ENCODE measurements at places on chromosomes 2 and 18. TPM values are rescaled to one million over a fixed set of nuclear protein-coding genes. Genes with fewer than 3 reads are reported as not detected.
A peak's percentile ranks its signal among the peaks of the same experiment; 100 is the strongest.

- no peak for DNase-seq
Observed at GRCh38 chr18:63258749-63259566, 60.6 kb downstream of the BCL2 start.

DNA sequence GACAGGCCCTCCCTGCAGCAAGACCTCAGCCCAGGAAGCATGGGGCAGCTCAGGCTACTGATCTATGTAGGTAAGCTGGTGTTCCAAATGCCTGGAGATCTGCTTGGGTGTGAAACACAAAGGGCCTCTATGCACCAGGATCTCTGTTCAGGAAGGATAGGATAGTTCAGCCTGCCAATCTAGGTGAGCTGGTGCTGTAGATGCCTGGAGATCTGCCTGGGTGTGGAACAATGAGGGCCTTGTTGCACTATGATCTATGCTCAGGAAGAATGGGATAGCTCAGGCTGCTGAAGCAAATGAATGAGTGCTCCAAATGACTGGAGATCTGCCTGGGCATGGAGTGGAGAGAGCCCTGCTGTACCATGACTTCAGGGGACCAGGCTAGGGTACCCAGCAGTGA lies 48.9 kb upstream of the MYL1 start:
- no peak for DNase-seq

DNA sequence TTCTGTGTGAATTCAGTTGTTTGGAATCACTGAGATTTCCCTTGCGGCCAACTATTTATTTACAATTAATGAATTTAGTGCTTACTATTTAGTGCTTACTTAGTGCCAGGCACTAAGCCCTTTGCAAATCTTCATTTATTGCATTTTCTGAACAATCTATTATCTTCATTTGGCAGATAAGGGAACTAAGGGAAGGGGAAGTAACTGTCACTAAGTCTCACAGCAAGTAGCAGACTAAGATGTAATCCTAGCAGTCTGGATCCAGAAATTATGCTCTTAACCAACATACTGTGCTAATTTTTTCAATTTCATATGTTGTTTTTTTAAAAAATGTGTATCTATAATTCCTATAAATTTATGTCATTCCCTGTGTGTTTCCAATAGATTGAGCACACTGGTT lies 214.4 kb upstream of the EPC2 start:
- no peak for DNase-seq

- DNase-seq: no peak
Observed at GRCh38 chr2:181174611-181175580, 194.5 kb downstream of the UBE2E3 start.

GRCh38 chr2:71992036-71992435 lies 155.6 kb downstream of the CYP26B1 start:
- DNase-seq: no peak

DNA sequence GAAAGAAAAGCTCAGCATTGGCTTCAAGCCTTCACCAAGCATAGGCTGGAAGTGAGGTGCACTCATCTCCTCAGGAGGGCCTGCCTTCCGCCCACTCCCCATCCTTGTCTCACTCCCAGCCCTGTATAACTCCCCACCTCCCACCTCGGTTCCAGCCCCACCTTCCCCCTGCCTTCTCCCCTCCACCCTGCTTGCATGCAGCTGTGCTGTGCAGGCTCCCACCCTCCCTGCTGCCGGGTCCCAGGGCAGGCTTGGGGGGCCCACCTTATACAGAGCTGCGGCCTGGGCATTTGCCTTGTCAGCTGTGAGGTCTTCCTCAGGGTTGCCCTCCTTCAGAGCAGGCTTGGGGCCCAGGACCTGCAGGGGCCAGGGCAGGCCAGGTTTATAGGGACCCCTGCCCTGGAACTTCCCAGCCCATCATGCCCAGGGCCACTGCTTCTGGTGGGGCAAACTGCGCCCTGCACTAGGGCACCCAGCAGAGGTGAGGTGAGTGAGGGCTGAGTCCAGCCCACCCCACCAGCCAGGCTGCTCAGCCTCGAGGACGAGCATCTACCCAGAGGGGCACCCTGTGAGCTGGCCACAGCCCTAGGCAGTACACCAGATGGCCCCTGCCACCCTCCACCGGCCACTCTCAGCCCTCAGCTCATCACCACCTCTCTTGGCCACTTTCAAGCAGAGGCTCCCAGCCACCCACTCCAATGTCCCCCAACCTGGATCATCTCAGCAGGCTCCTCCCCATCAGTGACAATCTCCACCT lies 11.6 kb downstream of the CAPG start:
- DNase-seq: no peak

DNA sequence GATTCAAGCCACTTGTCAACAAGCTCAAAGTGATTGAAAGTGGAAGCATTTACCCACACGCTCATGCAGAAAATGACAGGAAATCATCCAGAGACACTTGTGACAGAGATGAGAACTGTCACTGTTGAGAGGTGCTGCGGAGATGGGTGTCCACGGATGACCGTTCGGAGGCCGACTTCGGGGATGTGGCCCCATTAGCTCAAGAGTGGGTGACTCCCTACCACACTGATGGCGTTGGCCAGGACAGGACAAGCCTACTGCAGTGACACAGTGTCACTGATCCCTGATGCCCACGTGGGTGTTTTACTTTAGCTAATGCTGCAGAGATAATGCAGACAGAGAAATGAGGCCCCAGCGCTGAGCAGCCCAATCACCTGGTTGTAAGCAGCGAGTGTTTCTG lies 81.5 kb upstream of the YWHAQ start:
- DNase-seq: no peak

DNA sequence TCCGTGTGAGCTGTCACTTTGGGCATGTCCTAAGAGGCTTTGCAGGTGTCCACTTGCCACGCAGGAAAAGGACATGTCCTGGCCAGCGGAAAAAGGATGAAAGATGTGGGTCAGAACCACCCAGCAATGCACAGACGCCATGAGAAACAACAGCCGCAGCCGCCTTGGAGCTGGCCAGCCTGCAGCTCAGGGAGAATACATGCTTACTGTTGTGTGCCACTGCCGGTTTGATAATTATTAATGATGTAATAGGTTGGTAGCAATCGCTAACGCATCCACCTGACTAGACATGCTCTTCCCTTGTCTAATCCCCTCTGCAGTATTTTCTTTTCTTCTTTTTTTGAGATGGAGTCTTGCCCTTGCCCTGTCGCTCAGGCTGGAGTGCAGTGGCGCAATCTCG lies 221.7 kb downstream of the HAUS1 start:
- no peak for DNase-seq

- DNase-seq: peak; percentile 52
Observed at GRCh38 chr2:97747285-97747684, 33.9 kb downstream of the ZAP70 start.

DNA sequence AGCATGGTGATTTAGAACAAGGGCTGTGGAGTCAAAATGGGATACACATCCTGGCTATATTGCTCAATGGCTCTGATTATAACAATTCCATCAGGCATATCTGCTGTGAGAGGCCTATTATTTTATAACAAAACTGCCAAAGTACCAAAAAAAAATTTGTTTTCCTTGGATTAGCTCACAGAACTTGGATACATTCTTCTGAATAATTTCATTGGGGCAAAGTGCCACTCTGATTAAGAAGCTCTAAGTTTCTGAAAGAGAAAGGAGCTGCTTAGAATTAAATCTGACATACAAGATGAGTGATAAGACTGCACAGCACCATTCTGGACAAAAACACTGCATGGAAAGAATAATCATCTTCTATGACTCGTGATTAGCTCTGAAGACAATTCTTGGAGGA lies 85.7 kb downstream of the SMC6 start:
- DNase-seq: no peak

GRCh38 chr2:100776445-100776844 lies 43.5 kb upstream of the NPAS2 start:
- DNase-seq: no peak

DNA sequence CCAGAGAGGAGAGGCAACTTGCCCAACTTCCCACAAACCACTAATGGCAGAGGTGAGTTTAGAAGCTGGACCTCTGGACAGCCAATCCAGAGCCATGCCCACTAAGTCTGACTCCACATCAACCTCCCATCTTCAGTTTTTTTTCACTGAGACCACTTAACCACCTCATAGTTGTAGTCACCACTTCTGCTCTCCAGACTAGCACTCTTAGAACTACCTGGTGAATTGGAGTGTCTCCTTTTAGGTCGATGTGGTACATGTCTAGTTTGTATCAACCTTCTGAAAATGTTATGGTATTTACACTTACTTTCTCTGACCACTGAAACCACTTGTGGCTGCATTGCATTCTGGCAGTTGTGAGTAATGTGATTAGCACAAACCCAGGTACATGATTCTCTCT lies 743.6 kb upstream of the FANCL start:
- no peak for DNase-seq

- DNase-seq: peak; percentile 85
Observed at GRCh38 chr18:13464432-13465123, 246.0 kb downstream of the LDLRAD4 start.

DNA sequence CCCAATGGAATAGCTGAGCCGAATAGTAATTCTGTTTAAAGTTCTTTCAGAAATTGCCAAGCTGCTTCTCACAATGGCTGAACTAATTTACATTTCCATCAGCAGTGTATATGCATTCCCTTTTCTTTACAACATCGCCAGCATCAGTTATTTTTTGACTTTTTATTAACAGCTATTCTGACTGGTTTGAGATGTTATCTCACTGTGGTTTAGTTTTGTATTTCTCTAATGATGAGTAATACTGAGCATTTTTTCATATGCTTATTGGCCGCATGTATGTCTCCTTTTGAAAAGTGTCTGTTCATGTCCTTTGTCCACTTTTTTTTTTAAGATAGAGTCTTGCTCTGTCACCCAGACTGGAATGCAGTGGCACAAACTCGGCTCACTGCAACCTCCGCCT lies 100.7 kb downstream of the C2orf74 start:
- no peak for DNase-seq

DNA sequence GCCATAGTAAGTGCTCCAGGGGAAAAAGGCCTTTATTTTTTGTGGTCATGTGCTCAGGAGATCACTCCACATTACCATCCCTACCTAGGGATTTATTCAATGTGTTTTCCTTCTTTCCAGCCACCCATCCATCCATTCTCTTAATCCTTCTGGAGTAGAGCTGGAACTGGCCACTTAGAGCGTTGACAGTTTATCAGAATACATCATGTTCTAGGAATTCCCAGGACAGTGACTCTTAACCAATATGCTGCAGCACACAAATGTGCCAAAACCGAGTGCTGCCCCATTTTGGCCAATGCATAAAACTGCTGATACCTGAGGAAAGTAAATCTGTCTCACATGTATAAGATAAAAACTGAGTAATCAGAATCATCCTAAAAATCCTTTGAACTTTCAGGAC lies 63.7 kb downstream of the FARSB start:
- no peak for DNase-seq

DNA sequence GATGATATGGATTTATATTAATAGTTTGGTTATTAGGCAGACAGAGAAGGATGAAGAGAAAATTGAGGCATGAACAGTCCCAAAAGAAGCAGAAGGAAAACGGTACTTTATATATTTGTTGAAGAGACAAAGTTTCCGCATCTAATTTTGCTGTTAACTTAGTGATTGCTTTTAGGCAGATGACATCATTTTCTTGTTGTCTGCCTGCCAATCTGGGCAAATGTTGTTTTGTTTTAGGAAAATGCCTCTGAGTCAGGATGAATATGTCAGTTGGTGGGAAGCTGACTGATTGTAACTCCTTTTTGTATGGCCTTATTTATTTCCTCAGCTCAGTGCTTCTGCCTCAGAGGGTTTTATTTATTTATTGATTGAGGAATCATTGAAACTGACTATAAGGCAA lies 52.5 kb upstream of the CAVIN2 start:
- DNase-seq: no peak

DNA sequence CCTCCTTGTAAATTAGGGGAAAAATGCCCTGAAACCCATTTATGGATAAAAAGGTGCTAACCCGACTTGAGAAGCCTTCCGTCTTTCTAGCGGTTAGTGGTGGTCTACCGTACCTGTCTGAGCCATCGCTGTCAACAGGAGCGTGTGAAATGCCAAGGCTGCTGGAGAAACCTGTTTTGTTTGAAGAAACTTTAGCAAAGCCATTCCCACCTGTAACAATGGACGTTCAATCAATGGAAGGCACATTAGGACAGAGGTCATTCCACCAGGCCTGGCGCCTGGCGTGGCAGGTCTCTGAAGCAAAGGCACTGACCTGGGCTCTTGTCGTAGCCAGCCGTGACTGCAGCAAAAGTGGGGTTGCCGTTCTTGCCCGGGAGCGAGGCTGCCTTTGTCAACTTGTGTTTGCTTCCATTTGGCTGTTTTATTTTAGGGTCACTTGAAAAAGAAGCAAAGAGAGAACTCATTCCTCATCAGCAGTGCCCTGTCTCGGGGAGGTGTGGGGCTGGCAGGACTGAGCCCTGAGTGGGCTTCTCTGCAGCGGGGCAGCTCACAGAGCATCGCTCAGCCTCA lies 47.2 kb downstream of the ZAP70 start:
- no peak for DNase-seq

DNA sequence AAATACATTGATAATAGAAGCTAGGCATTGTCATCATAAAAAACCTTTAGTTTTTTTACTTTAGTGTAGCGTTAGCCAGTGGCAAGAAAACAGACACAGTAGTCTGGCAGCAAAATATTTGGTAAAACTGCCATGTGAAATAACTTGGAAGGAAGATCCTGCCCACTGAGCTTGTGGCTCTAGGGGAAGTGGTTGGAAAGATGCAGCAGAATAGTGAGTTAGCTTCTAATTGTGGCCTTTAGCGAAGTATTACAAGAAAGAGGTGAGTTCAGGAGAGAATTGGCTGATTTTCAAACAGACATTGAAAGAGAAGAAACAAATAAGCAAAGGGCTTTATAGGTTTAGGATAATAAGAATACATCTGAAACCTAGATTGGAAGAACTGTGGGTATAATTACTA lies 1887.8 kb upstream of the CELF4 start:
- DNase-seq: no peak

- DNase-seq: no peak
Observed at GRCh38 chr2:187232749-187233148, 215.3 kb downstream of the CALCRL start.

DNA sequence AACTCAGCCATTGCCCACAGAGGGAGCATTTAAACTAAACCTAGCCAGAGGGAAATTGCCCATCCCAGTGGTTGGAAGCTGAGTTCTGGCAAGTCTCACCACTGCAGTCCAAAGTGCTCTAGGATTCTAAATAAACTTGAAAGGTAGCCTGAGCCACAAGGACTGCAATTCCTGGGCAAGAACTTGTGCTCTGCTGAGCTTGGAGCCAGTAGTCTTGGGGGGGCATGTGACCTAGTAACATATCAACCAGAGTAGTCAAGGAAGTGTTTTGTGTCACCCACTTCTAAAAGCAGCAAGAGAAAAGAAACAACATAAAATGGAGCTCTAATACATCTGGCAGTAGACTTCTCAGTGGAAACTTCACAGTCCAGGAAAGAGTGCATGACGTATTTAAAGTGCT lies 167.0 kb downstream of the PTH2R start:
- DNase-seq: no peak

- no peak for DNase-seq
Observed at GRCh38 chr18:76373297-76373696, 121.7 kb downstream of the ZNF516 start.

GRCh38 chr2:119062179-119062578 lies 96.4 kb downstream of the C1QL2 start:
- no peak for DNase-seq

The CD302 gene
- total RNA-seq: 0.23 TPM

The GNLY gene
- total RNA-seq: 143 TPM

The GCG gene
- total RNA-seq: not detected

The MC2R gene
- not detected for total RNA-seq

The SP100 gene
- total RNA-seq: 295 TPM

The ADI1 gene
- 19.8 TPM for total RNA-seq

The MOCOS gene
- total RNA-seq: 0.21 TPM

The IL1R1 gene
- not detected for total RNA-seq

The INSIG2 gene
- total RNA-seq: 32.6 TPM
